ENCODE measurements at places on chromosomes 1 and 21. TPM values are rescaled to one million over a fixed set of nuclear protein-coding genes. Genes with fewer than 3 reads are reported as not detected.

The CASQ2 gene
- total RNA-seq = 1.5 TPM

The ANGPTL7 gene
- 0.42 TPM for total RNA-seq

The IL20 gene
- total RNA-seq = not detected

The CLCA2 gene
- 1.9 TPM for total RNA-seq

The TRIM67 gene
- 0.22 TPM for total RNA-seq

The FCRL5 gene
- total RNA-seq = 0.13 TPM

The B3GALT5 gene
- 0.06 TPM for total RNA-seq

- no peak for DNase-seq
Measured at GRCh38 chr1:25572708-25573590, 29.5 kb downstream of the LDLRAP1 start.

GRCh38 chr1:232376632-232377493 is 253.1 kb downstream of the SIPA1L2 start:
- no peak for DNase-seq

- DNase-seq = no peak
Measured at GRCh38 chr1:3115275-3116149, 46.5 kb downstream of the PRDM16 start.

DNA sequence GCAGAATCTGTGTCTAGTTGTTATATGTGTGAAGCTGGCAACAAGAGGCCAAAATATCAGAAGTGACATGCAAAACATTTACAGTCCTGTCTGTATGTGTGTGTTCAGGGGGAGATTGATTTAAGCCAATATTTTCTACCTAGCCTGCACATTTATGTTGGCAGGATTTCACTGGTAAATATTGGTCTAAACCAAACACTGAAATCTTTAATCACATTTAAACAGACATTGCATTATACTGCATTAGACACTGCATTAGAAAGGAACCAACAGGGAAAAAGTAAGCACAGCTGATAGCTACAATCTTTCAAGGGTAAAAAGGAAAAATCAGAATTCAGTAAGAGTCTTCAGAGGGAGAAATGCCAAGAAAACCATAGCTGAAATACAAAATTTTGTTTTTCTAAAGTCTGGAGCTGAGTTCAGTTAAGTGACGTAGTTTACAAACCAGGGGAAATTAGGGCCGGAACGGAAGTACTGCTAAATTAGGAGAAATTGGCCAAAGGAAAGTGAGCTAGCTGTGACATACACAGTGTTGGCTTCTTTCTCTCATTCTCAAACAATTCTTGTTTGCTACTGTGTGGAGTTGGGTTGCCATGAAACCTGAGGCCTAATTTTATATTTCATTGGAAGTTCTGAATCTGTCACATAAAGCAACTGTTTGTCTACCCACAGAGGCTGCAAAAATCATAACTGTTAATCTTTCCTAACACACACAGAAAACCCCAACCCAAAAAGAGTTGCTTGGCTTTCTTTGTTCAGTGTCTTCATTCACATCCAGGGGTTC is 217.3 kb upstream of the SGIP1 start:
- DNase-seq = no peak

GRCh38 chr1:50476800-50477199 is 53.6 kb upstream of the DMRTA2 start:
- no peak for DNase-seq

- no peak for DNase-seq
Measured at GRCh38 chr1:204726478-204726877, 40.9 kb upstream of the LRRN2 start.

DNA sequence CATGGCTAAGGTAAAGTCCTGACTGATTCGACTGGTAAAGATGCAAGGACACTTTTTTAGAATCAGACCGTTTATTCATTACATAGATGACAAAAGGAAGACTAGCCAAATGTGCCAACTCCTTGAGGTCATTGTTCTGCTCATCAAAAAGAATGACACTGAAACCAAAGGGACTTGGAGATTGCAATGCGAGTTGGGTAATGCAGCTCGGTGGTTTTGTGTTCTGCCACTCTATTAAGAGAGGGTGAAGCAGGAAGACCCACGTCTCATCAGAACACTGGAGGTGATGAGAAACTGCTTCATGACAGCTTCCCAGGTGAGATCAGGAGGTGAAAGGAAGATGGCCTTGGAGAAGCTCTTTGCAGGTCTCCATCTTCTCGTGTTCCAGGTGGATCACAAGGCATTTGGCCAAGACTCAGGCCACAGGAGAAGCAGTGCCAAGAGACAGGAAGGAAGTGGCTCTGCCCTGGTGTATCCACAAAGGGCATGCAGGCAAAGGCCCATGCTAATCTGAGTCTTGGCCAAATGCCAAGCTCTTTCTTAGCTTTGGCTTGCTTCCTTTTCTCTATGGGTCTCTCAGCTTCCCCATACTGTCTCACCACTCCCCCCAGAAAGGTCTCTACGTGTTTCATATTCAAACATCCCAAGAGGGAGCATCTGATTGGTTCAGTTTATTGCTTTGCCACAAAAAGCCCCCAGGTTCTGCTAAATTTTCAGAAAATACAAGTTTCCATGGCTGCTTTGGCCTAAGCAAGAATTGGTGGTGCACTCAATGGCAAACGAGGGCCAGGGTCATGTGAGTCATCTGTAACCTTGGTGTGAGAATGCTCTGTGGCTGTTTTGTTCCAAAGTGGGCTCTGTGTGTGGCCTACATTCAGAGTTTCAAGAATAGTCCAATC is 5.7 kb upstream of the CCT8 start:
- no peak for DNase-seq

DNA sequence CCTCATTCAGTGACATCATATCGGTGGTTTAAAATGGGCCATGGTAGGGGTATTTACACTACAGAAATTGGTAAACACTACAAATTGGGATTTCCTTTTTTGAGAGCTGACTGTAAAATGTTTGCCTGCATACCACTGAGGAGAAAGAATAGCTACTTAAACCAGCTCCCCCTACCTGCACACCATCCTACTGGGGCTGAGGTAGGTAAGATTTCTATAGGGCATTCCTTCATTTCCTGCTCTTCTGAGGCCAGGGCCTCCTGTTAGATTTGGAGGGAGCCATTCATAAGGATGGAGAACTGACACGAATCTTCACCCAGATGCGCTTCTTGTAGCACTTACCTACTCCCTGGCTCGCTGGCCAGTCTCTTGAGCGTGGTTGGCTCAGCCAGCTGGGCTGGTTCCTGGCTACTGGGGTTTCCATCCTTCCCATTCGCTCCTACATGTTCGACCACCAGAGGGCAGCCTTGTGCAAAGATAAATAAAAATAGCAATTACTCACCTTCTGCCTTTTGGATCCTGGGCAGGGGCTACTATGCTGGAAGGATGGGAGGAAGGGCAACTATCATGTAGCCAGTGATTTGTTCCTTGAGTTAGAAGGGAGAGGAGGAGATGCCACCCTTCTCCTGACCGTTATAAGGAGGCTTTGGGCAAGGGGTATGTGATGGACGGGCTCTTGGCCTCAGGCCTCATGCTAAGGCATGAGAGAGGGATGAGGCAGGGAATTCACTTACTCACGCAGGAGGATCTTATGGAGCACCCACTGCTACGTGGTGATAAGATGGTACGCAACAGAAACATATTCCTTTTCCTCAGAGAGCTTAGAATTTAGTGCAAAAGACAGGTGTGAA is 10.7 kb downstream of the OPTC start:
- DNase-seq = no peak

- DNase-seq = no peak
Measured at GRCh38 chr1:2880812-2881295, 79.4 kb upstream of the TTC34 start.

- no peak for DNase-seq
Measured at GRCh38 chr1:81439046-81439823, 361.5 kb upstream of the ADGRL2 start.

DNA sequence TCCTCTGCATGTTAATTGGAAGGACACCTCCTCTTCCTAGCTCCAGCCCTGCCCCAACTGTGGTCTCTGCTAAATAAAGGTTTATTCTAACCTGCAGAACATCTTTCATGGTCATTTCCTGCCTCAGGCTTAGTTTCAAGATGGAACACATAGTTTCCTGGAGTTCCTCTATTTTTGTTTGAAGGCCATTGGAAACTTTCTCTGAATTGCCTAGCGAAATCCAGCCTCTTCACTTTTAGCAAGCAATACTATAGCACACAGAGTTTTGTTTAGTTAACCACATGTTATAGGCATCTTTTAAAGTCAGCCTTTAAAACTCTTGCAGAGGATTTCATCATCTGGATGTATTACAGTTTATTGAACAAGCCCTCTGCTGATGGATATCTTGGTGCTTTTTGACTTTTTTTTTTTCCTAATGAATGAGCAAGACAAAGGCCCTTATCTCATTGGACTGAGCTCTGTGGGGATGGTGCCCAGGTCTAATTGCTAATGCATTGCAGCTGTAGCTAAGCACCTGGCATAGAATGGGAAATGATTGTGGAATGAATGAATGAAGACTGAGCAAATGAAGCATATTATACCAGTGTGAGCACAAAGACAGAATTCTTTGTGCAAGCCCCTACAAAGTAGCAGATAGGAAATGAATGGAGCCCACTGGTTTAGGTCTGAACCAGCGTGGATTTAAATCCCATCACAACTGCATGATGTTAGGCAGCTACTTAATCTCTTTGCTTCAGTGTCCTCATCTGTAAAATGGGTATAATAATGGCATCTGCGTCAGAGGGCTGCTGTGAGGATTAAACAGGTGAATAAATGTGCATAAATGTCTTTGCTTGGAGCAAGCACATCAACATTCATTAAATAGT is 641 bp upstream of the CFAP107 start:
- no peak for DNase-seq

DNA sequence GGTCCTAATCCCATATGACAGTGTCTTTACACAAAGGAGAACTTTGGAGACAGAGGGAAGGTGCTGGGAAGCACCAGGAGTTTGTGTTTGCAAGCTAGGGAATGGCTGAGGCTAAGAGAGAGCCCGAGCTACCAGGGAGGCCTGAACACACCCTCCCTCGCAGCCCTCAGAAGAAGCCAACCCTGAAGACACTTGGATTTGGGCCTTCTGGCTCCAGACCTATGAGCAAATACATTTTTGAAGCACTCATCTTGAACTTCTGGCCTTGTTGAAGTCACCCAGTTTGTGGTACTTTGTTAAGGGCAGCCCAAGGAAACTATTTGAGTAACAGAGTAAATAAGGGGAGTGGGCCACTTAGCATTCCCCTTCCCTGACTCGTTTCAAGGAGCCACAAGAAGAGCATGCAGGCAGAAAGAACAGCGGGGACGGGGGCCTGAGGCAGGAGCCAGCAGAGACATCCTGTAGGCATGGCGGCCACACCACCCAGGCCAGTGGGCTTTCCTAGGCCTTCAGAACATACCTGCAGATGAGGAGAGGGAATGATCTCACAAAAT is 13.2 kb upstream of the QSOX1 start:
- peak; percentile 47 for DNase-seq

DNA sequence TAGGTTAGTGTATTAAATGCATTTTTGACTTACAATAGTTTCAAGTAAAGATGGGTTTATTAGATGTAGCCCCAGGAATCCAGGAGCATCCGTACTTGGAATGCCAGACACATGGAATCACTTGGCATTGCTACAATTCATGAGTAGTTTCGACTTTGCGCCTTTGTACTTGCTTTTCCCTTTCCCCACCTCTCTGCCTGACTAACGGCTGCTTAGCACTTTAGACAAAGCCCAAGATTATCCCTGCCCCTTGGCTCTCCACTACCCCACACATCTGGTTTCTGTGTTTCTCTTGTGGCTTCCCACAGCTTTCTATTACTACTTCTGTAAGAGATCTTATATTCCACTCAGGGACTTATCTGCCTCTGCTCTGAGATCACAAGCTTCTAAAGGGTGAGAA is 397.7 kb upstream of the POU3F1 start:
- DNase-seq = no peak

GRCh38 chr1:234989019-234989418 is 139.6 kb downstream of the TOMM20 start:
- no peak for DNase-seq

- no peak for DNase-seq
Measured at GRCh38 chr1:166895766-166896165, 19.7 kb upstream of the TADA1 start.

DNA sequence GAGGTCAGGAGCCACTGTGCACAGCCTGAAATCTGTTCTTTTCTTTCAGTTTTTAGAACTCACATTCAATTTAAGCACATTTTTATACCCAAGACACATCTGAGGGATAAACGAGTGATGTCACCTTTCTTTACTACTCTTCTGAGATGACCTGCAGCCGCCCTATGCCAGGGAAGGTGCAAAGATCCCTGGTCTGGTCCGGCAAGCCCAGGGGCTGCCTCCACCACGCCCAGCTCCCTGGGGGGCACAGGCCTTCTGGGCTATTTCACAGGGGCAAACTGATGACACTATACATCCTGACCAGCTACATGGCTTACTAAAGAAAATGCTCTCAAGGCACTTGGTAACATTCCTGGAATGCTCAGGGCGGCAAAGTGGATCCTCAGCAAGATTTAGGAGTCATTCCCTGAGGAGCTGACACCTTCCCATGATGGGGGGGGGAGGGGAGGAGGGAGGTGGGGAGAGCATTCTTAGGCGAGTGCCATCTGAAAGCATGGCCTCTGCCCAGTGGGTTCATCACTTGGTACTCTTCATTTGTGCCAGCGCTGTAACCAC is 11.3 kb downstream of the MRAP start:
- peak; percentile 49 for DNase-seq

DNA sequence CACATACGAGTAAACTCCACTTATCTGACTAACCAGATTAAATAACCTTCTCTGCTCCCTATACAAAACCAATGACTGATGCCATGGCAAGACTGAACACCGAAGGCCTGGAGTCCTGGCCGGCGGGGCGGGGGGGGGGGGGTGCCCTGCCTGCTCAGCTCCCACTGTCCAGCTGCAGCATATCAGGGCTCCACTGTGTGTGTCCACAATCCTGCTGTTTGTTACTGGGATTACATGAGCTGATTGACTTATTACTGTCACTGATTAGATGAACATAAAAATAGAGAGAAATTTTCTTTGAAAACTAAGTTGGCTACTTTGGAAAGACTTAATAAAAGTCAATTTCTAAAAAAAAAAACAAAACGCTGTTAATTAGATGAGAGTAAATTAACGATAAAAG is 24.9 kb downstream of the TMEM63A start:
- no peak for DNase-seq

DNA sequence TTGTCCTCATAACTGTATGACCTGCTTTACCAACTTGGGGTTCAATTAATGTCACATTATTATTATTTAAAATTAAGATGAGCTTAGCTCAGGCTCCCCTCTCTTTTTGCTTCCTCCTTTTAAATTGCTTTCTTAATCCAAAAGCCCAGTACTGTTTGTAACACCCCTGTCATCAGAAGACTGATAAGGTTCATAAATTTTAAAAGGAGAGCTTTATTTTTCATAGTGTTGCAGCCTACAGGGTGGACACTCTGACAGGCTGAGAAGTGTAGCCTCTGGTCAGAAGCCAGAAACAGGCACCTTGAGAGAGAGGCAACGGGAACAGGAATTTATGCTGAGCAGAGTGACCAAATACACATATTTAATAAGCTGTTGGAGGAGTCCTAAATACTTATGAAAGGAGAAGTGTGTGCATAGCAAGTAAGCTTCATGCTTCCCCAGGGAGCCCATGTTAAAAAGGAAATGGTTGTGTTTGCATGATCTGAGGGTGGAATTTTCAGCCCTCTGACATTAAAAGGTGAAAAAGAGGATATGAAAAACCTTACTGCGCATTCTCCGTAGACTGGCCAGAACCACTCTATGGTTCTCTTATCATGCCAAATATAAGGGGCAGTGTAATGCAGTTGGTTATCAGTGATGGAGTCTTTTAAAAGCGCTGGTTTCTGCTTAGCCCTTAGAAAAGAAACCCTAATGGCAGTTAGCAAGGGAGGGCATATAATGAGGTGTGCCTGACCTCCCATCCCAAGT is 30.5 kb upstream of the FGGY start:
- no peak for DNase-seq
